Tibial artery (tissue), 4 donors: ENCODE measurements at places on chromosomes 7 and 10.

DNA sequence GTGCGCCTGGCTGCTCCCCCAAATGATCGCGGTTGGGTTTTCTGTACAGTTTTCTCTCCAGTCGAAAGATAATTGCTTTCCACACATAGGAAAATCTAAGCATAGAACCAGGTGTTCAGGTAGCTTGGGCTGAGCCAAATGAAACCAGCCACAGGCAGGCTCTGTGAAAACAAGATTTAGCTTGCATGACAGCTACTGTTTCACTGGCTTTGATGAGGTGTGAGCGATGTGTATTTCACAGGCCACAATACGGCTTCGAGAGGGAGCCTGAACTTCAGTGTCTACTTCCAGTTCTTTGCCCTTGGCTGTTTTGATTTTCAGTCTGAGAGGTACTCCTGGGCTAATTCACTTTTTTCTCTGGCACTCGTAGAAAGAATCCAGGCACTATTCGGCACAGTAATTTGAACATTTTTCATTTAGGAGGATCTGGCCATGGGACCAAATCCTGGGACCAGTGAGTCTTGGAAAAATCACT lies 110.5 kb downstream of the JCAD start:
- peak overlapping the region; percentile 82 for H3K27ac ChIP-seq
- peaks cover 47% of the 10 kb centered on the region for H3K4me1 ChIP-seq
- DNase-seq: no peak
- H3K4me3 ChIP-seq: no peak overlapping the region

DNA sequence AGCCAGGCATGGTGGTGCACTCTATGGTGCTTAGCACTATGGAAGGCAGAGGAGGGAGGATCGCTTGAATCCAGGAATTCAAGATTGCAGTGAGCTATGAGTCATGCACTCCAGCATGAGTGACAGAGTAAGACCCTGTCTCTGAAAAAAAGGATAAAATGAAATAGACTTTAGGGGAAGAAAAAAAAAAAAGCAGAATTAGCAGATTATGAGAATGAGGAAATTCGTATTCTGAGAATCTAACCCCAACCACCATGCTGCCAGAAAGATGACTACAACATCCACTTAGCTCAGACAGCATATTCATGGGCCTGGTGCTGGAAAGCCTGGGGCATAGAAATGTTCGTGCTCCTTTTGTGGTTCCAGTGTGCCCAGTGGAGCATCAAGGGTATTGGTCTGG lies 63.3 kb downstream of the TMEM26 start:
- H3K27me3 ChIP-seq: no peaks in the 10 kb centered on the region
- no peaks in the 10 kb centered on the region for H3K36me3 ChIP-seq
- H3K4me3 ChIP-seq: no peak overlapping the region
- H3K4me1 ChIP-seq: no peaks in the 10 kb centered on the region
- no peak for DNase-seq

DNA sequence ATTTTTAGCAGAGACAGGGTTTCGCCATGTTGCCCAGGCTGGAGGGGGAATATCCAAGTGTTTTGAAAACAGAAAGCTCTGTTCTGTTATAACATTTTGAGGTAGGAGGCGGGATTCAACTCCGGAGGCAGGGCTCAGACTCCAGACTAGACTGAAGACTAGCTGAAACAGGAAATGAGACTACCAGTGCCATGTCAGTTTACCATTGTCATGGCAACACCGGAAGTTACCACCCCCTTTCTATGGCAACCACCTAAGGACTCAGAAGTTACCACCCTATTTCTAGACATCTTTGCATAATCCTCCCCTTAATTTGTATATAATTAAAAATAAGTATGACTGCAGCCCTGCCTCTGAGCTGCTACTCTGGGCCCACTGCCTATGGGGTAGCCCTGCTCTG lies 1069.1 kb upstream of the AUTS2 start:
- DNase-seq: no peak
- no peak overlapping the region for H3K27ac ChIP-seq
- H3K27me3 ChIP-seq: no peaks in the 10 kb centered on the region
- no peaks in the 10 kb centered on the region for H3K4me1 ChIP-seq

- no peaks in the 10 kb centered on the region for H3K36me3 ChIP-seq
- peaks cover 28% of the 10 kb centered on the region for H3K4me1 ChIP-seq
- no peak overlapping the region for H3K27ac ChIP-seq
- no peaks in the 10 kb centered on the region for H3K27me3 ChIP-seq
- no peak overlapping the region for H3K4me3 ChIP-seq
These were observed 16.5 kb downstream of the CNPY1 start for GRCh38 chr7:155529845-155530244.

GRCh38 chr10:73876971-73877370 lies 2.6 kb upstream of the CAMK2G start:
- no peak for DNase-seq
- peaks cover under 1% of the 10 kb centered on the region for H3K36me3 ChIP-seq
- no peaks in the 10 kb centered on the region for H3K27me3 ChIP-seq
- no peak overlapping the region for H3K4me3 ChIP-seq
- H3K4me1 ChIP-seq: peaks cover 19% of the 10 kb centered on the region

DNA sequence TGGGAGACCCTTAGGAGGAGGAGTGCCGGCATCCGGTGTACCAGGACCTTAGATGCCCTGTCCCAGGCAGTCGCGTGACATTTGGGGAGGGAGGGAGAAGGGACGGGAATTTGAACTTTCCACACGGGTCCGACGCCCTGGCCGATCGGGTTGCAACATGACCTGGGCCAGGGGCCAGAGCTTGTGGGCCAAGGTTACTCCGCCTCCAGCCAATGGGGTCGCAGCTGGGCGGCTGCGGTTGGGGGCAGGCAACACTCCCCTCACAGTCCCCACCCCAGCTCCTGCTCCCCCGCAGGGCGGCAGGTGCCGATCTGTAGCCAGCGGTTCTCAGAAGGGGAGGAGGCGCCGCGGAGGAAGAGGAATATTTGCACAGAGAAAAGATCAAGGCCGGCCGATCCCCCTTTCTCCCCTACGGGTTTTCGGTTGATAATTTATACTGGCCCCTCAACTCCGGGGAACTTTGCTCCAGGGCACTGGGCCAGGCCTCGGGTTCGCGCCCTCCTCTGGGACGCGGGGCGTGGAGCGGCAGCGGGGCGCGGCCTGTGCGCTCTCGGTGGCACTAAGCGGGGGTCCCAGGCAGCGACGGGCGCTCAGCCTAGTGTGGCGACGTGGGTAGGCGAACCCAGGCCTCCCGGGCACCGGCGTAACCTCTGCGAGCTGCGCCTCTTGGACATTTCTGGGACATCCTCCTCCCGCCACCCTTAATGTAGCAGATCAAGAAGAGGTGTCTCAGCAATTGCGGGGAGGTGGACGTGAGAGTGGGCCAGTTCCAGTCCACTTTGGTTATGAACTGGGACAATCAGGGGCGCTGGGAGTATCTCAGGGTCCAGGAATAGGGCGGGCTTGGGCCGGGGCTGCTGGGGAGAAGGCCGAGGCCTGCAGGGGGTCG lies 1.2 kb downstream of the MLXIPL start:
- no peak overlapping the region for H3K4me3 ChIP-seq
- DNase-seq: no peak
- H3K27ac ChIP-seq: no peak overlapping the region
- H3K27me3 ChIP-seq: peaks cover 6% of the 10 kb centered on the region

DNA sequence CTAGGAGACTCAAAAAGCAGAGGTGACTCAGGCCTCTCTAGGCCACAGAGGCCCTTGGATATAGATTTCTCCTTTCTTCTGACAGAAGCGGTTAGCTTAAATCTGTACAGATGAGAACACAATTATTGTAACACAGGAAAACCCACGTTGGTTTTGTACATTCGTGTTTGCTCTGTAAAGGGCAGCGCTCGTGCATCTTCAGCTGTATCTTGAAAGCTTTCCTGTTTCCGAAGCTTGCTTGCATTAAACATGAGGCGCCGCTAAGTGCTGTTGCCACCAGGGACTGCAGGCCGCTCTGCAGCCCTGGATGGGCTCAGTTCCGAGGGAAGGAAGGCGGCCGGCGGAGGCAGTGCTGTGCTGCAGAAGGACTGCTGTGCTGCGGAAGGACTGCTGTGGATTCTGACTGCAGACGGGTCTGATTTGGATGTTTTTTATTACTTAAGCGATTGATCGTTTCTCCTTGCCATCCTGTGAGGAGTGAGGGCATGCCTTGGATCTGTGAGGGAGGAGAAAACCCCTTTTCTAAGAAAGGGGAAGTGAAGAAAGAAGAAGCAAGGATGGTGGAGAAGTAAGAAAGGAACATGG lies 53.3 kb downstream of the FHIP2A start:
- no peak for DNase-seq
- no peaks in the 10 kb centered on the region for H3K36me3 ChIP-seq
- no peaks in the 10 kb centered on the region for H3K4me1 ChIP-seq
- H3K4me3 ChIP-seq: no peak overlapping the region
- no peak overlapping the region for H3K27ac ChIP-seq
- peaks cover 3% of the 10 kb centered on the region for H3K27me3 ChIP-seq

DNA sequence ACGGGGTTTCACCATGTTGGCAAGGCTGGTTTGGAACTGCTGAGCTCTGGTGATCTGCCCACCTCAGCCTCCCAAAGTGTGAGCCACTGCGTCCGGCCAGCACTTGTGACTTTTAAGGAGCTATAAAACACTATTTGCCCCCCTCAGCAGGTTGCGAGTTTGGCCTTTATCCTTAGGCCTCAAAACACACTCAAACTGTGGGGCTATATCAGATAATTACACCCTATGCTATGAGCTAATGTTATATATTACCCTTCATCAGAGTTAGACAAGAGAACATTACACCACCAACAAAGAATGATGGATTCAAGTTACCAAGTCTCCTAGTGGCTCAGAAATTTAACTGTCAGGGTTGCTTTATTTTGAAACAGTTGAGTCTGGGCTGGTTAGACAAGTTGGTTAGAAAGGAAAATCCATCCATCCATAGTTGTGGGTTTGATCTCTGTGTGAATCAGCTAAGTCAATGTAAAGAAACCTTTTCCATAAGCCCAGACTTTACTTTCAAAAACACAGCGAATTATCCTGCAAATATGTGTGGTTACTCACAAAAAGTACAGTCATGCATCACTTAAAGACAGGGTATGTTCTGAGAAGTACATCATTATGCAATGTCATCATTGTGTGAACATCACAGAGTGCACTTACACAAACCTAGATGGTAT lies 115.8 kb downstream of the SEMA3D start:
- H3K36me3 ChIP-seq: no peaks in the 10 kb centered on the region
- H3K27me3 ChIP-seq: no peaks in the 10 kb centered on the region
- no peak for DNase-seq
